Left cardiac atrium (tissue), 4 donors: ENCODE measurements at places on chromosomes 7 and 10. TPM values are rescaled to one million over a fixed set of nuclear protein-coding genes. Genes with fewer than 3 reads are reported as not detected.
A peak's percentile ranks its signal among the peaks of the same experiment; 100 is the strongest.

- DNase-seq: no peak
These were observed 31.9 kb upstream of the PWWP2B start for GRCh38 chr10:132365102-132365501.

GRCh38 chr7:94355454-94355853 is 39.2 kb upstream of the COL1A2 start:
- no peak for DNase-seq

DNA sequence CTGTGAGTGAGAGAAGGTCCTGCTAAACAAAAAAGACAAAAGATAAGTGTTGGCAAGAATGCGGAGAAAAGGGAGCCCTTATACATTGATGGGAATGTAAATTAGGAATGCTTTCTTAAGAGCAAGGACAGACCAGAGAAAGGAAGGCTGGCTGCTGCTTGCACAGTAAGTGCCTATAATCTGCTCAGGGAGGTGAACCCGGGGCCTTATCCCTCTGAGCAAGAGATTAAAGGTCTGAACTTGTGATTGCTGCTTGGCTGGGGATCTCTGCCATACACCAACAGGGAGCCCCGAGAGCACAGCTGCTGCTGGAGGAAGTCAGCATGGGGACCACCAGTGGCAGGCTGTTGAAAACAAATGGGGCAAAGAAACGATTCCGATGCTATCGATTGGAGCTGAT is 32.0 kb upstream of the CRTAC1 start:
- no peak for DNase-seq

- no peak for DNase-seq
These were observed 8.0 kb downstream of the COA1 start for GRCh38 chr7:43721193-43721806.

- no peak for DNase-seq
These were observed 517.4 kb downstream of the PARD3 start for GRCh38 chr10:34297541-34298345.

- peak; percentile 71 for DNase-seq
These were observed 60.6 kb upstream of the MSMB start for GRCh38 chr10:46106410-46107255.

DNA sequence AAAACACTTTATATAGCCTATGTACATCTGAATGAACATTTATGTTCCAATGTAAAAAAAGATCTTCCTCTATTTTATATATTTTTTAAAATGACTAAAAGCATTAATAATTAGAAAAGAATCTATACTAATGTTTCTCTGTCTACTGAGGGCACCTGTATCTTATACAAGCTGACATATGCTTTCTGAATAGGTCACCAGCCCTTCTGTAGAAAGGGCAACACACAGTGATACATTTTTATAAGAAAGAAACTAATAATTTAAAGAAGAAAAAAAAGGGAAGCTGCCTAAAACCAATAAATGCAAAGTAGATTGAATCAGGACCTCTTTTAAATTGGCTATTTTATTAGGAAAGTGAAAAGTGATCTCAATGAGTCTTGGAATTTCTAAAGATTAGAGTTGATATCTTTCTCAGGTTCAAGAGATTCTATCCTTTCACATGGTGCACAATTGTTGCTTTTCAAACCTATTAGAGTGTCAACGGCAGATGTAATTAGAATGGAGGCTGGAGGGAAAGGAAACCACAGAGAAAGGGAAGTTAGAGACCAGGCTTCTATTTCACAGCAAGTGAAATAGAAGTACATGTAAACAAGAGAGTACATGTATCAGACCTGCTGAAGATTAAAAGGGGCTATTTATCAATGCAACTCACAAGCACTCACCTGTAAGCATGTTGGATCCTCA is 6.3 kb downstream of the MTPN start:
- DNase-seq: no peak

DNA sequence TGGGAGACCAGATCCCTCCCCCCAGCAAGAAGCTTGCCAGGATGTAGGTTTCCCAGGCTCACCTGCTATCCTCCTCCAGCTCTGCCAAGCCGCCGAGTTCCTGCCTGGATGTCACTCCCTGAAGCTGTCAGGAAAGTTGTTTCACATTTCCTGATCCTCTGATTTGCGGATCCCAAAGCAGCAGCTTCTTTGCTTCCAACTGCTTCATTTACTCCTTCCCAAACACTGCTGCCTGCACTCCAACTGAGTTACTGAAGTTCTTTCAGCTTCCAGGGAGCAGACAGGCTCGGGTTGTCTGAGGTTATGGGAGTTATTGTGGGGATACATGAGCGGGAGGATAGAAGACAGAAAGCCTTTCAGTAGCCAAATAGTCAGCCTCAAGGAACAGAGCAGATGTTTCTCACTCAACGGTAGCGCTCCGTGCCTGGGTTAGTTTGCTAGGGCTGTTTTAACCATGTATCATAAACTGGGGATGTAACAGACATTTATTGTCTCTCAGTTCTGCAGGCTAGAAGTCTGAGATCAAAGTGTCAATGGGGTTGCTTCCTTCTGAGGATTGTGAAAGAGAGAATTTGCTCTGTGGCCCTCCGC is 516.0 kb downstream of the REEP3 start:
- DNase-seq: no peak

DNA sequence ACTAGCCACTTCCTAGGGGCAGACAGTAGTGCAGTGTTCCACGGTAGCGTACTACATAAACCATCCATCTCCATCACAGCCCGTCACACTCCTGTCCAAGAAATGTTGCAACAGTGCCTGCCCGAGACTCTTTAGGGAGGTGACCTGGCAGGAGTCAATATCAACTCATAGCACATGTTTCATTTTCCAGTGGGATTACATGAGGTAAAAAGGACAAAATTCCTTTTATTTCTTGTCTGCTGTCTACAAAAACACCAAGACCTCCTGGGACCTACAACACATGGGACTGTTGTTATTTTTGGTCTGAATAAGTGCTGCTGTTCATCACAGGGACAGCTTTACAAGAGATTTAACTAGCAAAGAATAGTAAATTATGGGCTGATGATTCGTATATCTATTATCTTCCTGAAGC is 99.9 kb downstream of the MPP7 start:
- peak; percentile 25 for DNase-seq

DNA sequence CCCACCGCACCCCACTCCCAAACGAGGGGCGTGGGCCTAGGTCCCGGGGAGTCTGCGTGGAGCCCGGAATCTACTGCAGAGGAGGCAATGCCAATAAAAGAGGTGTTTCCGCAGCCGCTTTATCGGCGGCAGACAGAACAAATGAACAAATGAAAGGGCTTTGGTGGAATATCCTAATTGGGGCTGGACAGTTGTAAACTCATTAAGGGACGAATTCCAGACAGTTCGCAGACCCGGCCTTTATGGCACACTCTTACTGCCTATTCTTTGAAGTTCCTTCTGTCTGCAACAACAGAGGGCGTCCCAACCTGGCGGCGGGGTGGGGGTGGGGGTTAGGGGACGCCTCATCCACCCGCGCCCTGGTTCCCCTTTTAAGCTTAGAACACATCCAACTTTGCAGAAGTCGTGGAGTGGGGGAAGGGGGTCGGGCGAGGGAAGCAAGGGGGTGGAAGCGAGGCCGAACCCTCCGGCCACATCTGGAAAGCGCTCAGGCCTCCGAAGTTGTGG is 4.1 kb downstream of the HOXA9 start:
- DNase-seq: peak; percentile 53

- DNase-seq: no peak
These were observed 51.4 kb upstream of the OIT3 start for GRCh38 chr10:72842164-72842563.

DNA sequence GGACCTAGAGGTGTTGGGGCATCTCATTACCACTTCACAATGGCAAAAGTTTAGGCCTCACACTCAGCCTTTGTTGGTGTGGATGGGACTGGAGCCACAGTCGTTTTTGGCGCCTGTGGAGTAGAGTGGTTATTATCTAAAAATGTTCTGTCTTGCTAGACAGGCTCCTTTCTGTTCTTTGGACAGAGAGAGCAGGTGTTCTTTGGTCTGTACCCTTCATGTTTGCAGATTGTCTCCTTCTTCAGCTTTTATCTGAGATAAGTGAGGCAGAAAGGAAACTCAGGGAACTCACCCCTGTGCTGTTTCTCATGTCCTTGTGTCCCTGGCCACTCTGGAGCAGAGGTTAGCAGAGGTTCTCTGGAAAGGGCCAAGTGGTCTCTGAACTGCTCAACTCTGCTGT is 103.7 kb downstream of the CCNY start:
- no peak for DNase-seq

DNA sequence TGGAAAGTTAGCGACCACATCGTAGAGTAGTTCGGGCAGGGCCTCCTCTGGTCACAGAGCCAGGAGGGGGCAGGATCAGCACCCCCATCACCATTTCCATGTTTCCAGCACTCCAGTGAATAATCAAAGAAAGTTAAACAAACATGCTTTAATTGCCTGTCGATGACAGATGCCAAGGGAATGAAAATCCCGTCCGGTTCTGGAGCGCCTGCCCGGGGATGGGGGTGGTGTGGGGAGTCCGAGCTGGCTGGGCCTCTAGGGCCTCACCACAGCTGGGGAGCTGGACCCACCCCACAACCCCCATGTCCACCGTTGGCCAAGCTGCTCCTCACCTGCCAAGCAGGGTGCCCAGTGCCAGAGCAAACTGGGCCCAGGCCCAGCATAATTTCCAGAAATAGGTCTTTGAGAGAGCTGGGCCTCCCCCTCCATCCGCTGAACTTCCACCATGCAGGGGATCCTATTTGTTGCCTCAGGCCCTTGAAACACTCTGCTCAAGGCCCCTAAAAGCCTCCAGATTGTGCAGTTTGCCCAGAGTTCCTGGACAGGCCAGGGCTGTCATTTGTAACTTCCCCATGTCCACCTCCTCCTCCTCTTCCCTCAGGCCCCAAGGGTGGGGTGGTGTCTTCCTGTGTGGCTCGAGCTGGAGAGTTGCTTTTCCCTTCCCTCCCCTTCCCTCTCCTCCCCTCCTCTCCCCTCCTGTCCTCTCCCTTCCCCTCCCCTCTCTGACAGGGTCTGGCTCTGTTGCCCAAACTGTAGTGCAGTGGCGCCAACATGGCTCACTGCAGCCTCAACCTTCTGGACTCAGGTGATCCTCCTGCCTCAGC is 101.0 kb downstream of the MYL10 start:
- DNase-seq: no peak

DNA sequence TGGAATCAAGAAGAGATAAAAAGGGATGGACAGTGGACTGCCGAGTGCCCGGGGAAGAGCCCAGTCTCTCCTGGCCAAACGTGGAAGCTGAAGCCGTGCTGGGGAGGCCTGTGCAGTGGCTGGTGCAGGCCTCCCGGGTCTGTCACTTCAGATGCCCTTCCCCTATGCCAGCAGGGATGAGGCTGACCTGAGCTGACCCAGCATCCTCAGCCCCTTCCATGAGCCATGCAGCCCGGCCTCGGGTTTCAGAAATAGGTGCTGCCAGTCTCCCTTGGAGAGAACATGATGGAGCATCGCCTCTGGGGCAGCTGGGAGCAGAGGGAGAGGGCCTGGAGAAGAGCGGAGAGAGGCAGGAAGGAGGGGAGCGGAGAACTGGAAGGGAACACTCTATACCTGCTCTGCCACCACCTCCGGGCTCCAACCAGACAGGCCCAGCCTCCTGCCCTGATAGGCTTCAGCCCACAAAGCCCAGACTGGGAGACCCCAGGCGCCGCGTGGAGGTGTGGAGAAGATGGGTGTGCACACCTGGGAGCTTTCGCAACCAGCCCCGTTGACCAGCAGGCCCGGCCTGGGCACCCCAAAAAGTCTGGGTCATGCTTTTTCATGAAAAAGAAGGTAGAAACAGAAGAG is 68.6 kb upstream of the PPP2R2D start:
- DNase-seq: no peak

GRCh38 chr10:127943336-127943910 is 36.5 kb downstream of the PTPRE start:
- DNase-seq: no peak

DNA sequence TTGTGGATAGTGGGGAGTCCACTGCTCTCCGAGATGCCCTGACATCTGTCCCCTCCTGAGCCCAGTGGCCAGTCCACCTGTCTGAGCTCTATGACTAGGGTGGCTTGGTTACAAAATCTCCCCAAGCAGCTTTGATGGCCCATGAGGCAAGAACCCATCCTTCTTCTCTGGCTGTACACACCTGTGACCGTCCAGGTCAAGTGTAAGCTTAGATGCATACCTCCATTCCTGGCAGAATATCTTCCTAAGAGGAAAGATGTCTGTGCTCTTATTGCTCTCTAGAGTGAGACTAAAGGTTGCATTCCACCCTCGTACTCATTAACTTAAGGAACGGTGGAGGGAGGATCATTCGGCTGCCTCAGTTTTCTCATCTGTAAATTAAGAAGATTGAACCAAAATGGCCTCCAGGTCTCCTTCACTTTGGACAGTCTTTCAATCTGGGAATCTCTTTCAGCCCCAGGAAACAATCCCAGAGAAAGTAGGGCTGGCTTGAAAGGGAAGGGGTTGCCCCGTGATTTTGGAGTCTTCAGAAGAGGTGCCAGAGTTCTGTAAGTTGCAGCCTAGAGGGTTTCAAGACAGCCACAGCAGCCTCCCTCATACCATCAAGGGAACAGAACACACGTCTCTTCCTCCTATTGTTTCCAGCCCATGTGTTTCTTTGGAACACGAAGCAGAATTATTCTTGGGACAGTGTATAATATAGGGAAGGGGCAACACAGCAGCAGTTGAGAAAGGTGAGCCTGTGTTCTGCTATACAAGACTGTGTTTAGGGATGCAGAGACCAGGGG is 5.5 kb downstream of the HOXA4 start:
- DNase-seq: no peak

GRCh38 chr7:691361-692045 is 35.0 kb upstream of the DNAAF5 start:
- DNase-seq: no peak

- no peak for DNase-seq
These were observed 38.3 kb upstream of the PDCD4 start for GRCh38 chr10:110833234-110833940.

- no peak for DNase-seq
These were observed 143.7 kb upstream of the RNF32 start for GRCh38 chr7:156496865-156497264.

GRCh38 chr10:118046395-118047156 is at the start of gene RAB11FIP2:
TSS of gene RAB11FIP2 (minus strand) at chr10:118046941. CDS start at chr10:118046163, 778 bp downstream.
- DNase-seq: peak; percentile 98

DNA sequence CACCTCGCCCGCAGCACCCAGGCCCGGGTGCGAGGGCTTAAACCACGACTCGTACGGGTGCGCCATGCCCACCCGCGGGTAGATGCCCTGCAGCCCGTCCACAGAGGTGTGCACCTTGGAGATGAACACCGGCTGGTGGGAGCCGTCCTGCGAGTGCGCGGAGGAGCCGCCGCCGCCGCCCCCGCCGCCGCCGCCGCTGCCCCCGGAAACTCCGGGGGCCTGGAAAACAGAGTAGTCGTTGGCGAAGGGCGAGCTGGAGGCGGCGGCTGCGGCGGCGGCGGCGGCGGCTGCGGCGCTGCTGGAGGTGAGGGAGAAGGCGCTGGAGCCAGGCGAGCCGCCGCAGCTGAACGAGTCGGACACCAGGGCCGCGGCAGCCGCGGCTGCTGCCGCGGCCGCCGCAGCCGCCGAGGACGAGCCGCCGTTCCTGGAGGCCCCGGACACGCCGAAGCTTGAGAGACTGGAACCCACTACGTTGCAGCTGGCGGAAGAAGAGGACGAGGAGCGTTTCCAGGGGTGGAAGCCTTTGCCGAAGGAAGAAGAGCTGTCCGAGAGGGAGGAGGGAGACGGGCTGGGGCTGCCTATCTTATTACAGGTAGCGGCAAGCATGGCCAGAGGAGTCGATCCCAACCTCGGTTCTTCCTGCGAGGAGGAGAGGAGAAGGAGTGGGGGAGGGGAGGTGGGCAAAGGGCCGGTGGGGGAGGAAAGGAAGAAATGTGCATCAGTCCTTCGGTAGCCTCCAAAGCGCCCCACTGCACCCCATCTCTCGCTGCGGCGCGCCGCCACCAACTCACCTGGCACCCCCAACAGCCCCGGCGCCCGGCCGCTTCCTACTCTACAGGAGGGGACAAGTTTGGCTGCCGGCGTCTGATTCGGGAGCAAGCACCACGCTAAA is 1.3 kb downstream of the SP8 start:
- no peak for DNase-seq

The VENTX gene
- total RNA-seq: 1.3 TPM

The DNAAF5 gene
- 15.0 TPM for total RNA-seq

The SPDYE2B gene
- total RNA-seq: not detected

The MYH16 gene
- total RNA-seq: not detected
